Ovary (tissue), 10 donors: ENCODE measurements at places on chromosomes 7 and 10. TPM values are rescaled to one million over a fixed set of nuclear protein-coding genes. Genes with fewer than 3 reads are reported as not detected.

Gene UNCX
- not detected for total RNA-seq

Gene METTL27
- total RNA-seq = 2.4 TPM

Gene HOXA6
- total RNA-seq = 0.34 TPM

Gene C10orf95
- 0.60 TPM for total RNA-seq

Gene SRI
- 65.6 TPM for total RNA-seq

Gene MCU
- total RNA-seq = 17.7 TPM

Gene LRRC18
- not detected for total RNA-seq

Gene ZNF488
- total RNA-seq = 0.15 TPM

Gene LBX1
- not detected for total RNA-seq
